GM12864 (cell line): ENCODE measurements at places on chromosomes 6 and 20.

- DNase-seq, result no peak
Measured at GRCh38 chr6:122008101-122008999, 391.1 kb upstream of the HSF2 start.

DNA sequence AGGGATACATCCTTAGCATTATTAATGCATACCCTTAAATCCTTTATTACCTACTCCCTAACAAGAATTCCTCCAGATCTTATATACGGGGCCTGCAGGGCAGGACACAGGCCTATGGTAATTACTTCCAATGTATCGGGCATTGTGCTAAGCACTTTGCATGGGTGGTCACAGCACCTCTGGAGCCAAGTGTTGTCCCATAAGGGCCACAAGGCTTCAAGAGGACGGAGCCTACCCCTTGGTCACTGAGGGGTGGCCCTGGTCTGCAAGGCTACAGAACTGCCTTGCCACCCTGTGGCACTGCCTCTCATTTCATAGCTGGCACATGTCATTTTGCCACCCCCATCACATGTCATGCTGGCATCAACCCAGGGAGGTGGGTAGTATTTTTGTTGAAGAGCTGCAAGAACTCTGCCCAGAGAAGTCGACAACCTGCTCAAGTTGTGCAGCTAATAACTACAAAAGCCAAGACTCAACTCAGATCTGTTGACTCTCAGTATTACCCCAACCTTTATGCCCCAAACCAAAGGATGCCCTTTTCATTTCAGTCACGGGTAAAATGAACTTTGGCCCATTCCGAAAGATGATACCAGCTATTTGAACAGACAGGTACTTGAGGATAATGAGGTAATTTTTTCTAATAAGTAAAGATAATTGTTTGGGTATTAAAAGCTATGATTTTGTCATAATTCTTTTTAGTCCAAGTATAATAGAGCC, 144.1 kb upstream of the AKAP12 start:
- no peak for DNase-seq

DNA sequence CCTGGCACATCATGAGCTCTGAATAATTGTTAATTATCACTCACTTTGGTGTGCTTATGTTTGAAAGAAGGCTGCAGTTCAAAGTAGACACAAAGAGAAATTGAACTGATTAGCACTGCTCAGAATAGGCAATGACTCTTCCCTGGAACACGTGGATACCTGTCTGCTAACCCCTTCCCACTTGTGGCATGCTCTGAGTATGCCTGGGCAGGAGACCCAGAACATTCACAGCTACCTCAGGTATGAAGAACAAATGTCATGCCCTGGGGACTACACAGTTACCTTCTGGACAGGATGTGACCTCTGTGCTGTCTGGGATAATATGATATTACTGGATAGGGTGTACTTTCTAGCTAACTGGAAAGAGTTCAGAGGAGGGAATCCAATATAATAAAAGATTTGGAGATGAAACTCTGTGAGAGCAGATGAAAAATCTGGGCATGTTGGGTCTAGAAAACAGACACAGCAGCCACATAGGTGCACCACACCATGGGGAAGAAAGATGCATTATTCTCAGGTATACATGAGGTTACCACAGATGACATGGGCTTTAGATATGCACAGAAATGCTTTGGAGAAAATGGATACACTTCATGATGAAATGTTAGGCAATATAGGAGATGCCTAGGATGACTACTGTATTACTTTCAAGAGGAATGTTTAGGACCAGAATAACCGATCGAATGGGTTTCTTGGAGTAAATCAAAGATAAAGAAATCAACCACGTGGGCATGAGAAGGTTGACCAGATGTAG, 324.2 kb upstream of the PREP start:
- DNase-seq, result no peak

DNA sequence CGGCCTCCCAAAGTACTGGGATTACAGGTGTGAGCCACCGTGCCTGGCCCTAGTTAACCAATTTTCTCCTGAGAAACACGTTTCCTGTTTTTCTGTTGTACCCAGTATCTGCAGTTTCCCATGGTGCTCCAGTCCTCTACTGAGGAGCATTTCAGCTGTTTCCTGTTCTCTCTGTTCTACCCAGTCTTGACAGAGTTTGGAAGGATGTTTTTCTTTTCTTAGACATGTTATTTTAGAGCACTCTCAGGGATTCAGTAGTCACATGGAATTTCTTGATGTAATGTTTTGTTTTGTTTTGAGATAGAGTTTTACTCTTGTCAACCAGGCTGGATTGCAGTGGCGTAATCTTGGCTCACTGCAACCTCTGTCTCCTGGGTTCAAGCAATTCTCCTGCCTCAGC, 129.8 kb upstream of the TIAM2 start:
- no peak for DNase-seq

GRCh38 chr6:78251931-78252330, 599.1 kb downstream of the MEI4 start:
- no peak for DNase-seq

- DNase-seq, result no peak
Measured at GRCh38 chr20:43949248-43949647, 34.6 kb downstream of the TOX2 start.

DNA sequence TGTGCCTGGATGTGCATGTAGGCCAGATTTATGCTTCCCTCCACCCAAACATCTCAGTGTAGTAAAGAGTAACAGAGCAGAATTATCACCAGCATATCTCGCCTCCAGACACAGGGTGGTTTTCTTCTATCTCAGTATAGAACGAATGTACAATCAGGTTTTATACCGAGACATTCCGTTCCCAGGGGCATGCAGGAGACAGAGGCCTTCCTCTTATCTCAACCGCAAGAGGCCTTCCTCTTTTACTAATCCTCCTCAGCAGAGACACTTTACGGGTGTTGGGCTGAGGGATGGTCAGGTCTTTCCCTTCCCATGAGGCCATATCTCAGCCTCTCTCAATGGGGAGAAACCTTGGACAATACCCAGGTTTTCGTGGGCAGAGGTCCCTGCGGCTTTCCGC, 36.4 kb upstream of the MC3R start:
- no peak for DNase-seq

DNA sequence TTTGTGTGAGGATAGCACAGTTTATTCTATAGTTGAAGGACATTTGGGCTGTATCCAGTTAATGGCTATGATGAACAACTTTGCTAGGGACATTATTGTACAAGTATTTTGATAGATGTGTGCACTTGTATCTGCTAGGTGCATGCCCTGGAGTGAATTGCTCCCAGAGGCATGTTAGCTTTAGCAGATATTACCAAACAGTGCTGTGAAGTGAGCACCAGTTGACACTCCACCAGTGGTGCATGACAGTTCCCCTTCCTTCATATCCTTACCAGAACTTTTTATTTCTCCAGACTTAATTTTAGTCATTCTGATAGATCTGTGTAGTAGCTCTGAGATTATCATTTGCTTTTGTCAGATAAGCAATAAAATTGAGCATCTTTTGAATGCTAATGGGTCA, 48.9 kb upstream of the ENPP5 start:
- DNase-seq, result no peak

DNA sequence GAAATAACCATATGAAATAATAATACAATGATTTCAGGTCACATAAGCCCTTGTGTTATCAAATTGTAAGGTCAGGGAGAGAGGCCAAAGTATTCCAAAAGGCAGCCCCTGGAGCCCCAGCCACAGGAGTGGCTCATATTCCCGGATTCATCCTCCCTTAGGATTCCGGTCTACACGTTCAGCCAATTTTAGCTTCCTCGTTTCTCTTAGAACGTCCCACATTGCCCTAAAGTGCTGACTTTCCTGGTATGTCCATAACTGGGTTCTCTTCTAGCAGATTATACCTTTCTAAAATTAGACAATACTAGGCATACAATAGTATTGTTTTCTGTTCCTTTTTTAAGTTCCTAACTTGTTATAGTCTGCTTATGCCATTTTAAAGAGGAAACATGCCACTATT, 192.7 kb upstream of the NOX3 start:
- no peak for DNase-seq

DNA sequence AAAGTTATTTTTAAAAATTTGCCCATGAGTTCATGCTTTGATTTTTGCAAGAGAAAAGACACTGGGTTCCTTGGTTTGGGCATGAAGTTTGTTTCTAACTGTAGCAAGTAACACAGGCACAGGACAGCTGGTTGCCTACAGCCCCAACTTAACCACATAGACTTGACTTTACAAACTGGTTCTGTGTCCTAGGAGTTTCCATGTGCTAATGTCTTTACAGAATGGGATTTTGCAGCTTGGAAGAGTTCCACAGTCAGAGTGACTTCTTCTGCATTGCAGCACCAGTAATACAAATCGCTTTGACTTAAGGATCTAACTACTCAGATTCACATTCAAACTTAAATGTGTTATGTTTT, 44.3 kb downstream of the OR2B2 start:
- DNase-seq, result no peak

DNA sequence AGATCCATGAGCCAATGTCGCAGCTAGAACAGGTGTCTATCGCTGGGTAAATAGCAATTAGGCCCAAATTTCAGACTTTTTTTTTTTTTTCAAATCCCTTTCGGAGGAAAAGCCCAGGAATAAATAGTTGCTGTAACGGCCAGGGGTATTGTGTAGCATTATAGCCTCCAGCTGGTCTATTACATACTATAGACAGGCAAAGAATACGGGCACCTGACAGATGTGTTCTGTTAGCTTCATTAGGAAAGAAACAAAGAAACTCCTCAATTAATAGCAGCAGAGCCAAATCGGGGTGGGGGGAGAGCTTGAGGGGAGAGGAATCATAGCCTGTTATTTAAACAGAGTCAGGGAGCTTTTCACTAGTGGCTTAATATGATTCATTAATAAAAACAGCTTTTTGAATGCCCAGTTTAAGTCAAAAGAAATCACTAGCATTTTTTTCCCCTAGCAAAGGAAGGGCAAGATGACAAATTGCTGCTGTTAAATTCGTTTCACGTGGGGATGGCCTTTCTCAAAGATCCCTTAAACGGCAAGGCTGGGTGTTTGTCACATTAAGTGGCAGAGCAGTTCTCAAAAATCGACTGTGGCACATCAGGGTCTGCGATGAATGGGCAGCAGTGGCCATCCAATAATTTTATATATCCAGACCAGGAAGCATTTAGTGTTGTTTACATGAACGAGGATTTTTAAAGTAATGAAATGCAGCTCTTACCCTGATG, 139.4 kb downstream of the ID4 start:
- DNase-seq, result no peak

GRCh38 chr6:68247782-68248181, 387.3 kb upstream of the ADGRB3 start:
- DNase-seq, result no peak

DNA sequence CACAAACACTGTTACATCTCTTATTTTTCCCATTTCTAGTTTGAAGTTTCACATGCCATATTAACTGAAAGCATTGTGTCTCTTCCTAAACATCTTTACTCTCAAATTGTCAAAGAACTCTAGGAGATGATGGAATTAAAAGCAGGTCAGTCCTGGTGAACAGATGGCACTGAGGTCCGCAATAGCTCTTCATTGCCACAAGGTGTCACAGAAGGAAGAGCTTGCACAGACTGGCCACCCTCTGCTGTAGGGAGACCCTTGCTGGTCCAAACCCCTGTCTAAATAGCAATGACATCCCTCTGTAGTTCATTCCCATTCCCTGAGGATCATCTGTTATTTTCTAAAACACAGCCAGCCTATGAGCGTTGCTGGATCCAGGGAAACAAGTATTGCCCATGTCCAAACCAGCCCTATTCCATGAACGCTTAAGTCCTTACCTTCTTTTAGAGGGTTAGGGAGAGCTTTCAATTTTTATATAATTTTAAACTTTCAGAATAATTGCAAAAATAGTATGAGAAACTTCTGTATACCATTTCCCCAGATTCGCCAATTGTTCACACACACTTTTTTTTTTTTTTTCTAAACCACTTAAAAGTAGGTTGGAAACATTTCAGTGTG, 10.1 kb upstream of the HDAC2 start:
- DNase-seq, result no peak

- DNase-seq, result no peak
Measured at GRCh38 chr20:1313236-1313964, 15.5 kb downstream of the SDCBP2 start.
